ENCODE measurements at places on chromosomes 5 and 9.

GRCh38 chr5:158272409-158272808 lies 413.5 kb upstream of the CLINT1 start:
- DNase-seq, result no peak

GRCh38 chr5:141811287-141812155 lies 66.7 kb downstream of the PCDH1 start:
- DNase-seq, result peak; percentile 13

- DNase-seq, result no peak
Observed at GRCh38 chr5:1462358-1462757, 17.1 kb upstream of the SLC6A3 start.

DNA sequence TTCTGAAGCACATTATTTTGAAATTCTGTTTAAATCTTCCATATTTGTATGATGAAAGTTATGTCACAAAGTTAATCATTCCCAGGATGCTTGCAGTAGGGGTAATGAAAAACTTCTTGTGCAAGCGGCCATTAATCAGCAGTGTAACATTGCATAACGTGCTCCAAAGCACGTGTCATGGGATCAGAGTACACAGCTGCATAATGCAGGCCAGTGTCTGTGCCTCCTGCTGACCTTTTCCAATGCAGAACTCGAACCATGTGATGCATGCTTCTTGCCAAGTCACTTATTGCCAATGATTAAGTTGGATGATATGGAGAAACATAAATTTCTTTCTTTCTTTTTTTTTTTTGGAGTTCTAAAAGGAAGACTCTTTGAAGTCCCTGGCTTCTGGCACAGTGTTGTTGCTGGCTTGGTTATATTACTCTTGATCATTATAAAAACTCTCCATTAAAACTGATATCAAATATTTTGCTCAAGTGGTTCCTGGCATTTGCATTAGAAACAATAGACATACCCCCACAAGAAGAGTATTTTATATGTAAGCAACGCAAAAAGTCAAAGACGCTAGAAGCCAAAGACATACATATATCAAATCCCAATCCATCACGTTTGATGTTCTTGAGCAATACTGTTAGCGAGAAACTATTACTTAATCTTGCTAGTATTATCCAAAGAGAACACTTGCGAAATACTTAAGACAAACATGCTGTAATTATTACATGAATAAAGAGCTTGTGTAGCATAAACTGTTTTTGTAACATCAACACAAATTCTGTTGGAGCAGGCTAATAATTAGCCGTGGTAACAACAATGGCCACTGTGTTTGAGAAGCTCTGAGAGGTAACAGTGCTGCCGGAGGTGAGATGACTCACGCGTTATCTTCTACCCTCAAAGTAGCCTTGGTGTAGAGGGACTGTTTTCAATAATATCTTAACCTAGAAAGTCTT lies 164.2 kb downstream of the AUH start:
- no peak for DNase-seq

- no peak for DNase-seq
Observed at GRCh38 chr5:83414601-83415000, 56.9 kb upstream of the VCAN start.

- DNase-seq, result no peak
Observed at GRCh38 chr5:38468202-38468673, 88.2 kb downstream of the LIFR start.
